ENCODE measurements at places on chromosomes 6 and 20.

DNA sequence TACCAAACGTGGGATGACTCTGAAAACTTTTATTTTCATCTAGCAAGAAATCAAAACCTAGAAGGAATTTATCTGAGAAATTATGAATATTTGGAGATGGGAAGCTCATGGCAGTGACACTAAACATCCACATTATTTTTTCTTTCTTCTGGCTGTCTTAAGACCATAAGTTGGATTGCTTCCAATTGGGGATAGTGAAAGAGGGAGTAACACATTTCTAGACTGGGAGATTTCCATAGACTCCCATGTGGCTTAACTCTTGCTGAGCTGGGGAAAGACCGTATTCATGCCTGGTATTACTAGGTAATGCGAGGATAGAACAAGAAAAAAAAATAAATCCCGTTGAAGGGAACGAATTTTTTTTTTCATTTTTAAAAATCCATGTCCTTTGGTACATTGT lies 120.0 kb downstream of the UTRN start:
- no peak for DNase-seq

DNA sequence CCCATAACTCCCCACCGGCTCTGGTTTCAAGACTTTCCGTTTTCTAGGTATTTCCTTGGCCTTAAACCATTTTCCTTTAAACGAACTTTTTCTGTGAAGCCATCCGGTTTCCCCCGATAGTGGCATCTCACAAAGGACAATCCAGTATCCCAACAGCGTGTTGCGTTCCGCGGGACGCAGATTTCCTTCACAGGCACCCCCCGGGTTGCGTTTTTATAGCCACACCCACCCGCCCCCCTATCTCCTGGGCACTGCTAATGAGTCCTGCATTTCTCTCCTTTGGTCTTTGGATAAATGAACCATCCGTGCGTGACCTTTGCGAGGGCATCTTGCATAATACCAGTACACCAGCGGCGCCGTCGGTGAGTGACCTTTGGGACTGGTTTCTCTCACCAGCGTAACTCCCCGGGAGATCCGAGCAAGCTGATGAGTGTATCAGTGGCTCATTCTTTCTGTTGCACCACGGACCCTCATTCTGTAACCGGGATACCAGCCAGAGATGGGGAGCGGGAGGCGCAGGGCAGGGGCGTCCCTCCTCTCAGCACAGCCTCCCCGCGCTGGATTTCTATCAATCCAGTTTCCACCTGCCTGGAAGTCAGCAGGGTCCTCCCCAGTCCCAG lies 586 bp upstream of the NQO2 start:
- no peak for DNase-seq

- DNase-seq, result no peak
Measured at GRCh38 chr6:111731456-111732195, 125.9 kb upstream of the TRAF3IP2 start.

GRCh38 chr20:49187330-49187850 lies 744 bp downstream of the STAU1 start:
- no peak for DNase-seq

GRCh38 chr20:17507531-17507930 lies 23.6 kb downstream of the BFSP1 start:
- DNase-seq, result no peak
